ENCODE measurements at places on chromosomes 13 and 19. TPM values are rescaled to one million over a fixed set of nuclear protein-coding genes. Genes with fewer than 3 reads are reported as not detected.

The LACC1 gene
- 4.7 TPM for total RNA-seq

The CACNG6 gene
- not detected for total RNA-seq

The KIR2DL1 gene
- total RNA-seq: not detected

The KLK3 gene
- not detected for total RNA-seq

The CEACAM5 gene
- not detected for total RNA-seq

The MZF1 gene
- total RNA-seq: 26.3 TPM

The IL17D gene
- 8.5 TPM for total RNA-seq

The ZNF730 gene
- total RNA-seq: 26.0 TPM

The DACT3 gene
- total RNA-seq: 14.7 TPM

The SAMD4B gene
- total RNA-seq: 63.2 TPM

The KLK15 gene
- total RNA-seq: not detected

The GNG14 gene
- total RNA-seq: not detected

The COX7A1 gene
- total RNA-seq: 1.3 TPM

The RFPL4AL1 gene
- total RNA-seq: not detected

The FUT3 gene
- not detected for total RNA-seq

The OR10H1 gene
- total RNA-seq: not detected

The VSIG10L gene
- 0.63 TPM for total RNA-seq

The ZNF536 gene
- total RNA-seq: 56.0 TPM

The IGSF23 gene
- total RNA-seq: not detected

The ZNF563 gene
- 2.5 TPM for total RNA-seq

The LYPD5 gene
- 4.7 TPM for total RNA-seq
